Dermis blood vessel endothelial cell (primary cell): ENCODE measurements at places on chromosomes 3 and 15. TPM values are rescaled to one million over a fixed set of nuclear protein-coding genes. Genes with fewer than 3 reads are reported as not detected.

GRCh38 chr3:32316319-32316718, 75.3 kb upstream of the CMTM7 start:
- no peak for DNase-seq

- no peak for DNase-seq
These were observed 550.6 kb upstream of the MDFIC2 start for GRCh38 chr3:70863049-70863448.

- DNase-seq, result no peak
These were observed 675.1 kb downstream of the NLGN1 start for GRCh38 chr3:174072675-174073074.

DNA sequence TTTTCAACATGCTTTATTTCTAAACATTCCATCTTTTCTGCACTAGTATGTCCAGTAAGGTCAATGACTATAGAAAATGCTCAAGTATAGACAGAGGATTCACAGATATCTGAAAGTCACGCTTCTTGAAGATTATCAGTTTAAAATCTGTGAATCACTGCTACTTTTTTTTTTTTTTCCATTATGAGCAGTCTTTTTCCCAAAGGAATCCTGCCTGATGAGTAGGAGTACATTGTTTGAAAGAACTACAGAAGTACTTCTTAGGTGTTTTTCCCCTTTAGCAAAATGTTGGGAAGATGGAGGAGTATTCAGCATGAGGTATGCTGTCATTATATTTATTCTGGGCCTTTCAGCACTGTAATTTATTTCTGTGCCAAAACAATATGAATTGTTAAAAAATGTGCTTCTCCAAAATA, 266.2 kb downstream of the NLGN1 start:
- DNase-seq, result no peak

MEIS2 gene
- 12.9 and 13.8 TPM in 2 replicates for total RNA-seq

- no peak for DNase-seq
These were observed 33.0 kb upstream of the HHATL start for GRCh38 chr3:42735615-42736014.

PLA2G4E gene
- not detected in 2 replicates for total RNA-seq

EXD1 gene
- not detected in 2 replicates for total RNA-seq

ZBED2 gene
- not detected in 2 replicates for total RNA-seq

TRIM71 gene
- not detected in 2 replicates for total RNA-seq

CMTM8 gene
- 4.3 and 5.0 TPM in 2 replicates for total RNA-seq
